ENCODE measurements at places on chromosomes 7 and 10. TPM values are rescaled to one million over a fixed set of nuclear protein-coding genes. Genes with fewer than 3 reads are reported as not detected.

Gene SCART1
- 4.5 TPM for total RNA-seq

Gene ADAM22
- total RNA-seq, result 18.6 TPM

Gene SNCG
- 20.1 TPM for total RNA-seq

Gene BAMBI
- 32.5 TPM for total RNA-seq

Gene GIMAP1
- 2.6 TPM for total RNA-seq

Gene SMURF1
- 17.8 TPM for total RNA-seq

Gene IDI2
- not detected for total RNA-seq

Gene IQCE
- total RNA-seq, result 13.5 TPM

Gene GHRHR
- not detected for total RNA-seq

Gene RNF133
- 2.6 TPM for total RNA-seq

Gene NODAL
- not detected for total RNA-seq

Gene SPRN
- 1.7 TPM for total RNA-seq

Gene LIPK
- not detected for total RNA-seq

Gene OR6V1
- not detected for total RNA-seq

Gene KMT2C
- 74.2 TPM for total RNA-seq

Gene ARL4A
- 27.9 TPM for total RNA-seq

Gene LRRC17
- 41.7 TPM for total RNA-seq

Gene CCNY
- 41.5 TPM for total RNA-seq

Gene WNT8B
- total RNA-seq, result 0.29 TPM

Gene PPP2R2D
- 56.1 TPM for total RNA-seq

Gene SLC16A9
- 15.4 TPM for total RNA-seq

Gene ASB10
- total RNA-seq, result 3.4 TPM

Gene TET1
- 16.5 TPM for total RNA-seq

Gene RPP30
- 41.2 TPM for total RNA-seq

Gene TLL2
- 0.53 TPM for total RNA-seq

Gene DNA2
- total RNA-seq, result 7.8 TPM

Gene PDZD7
- total RNA-seq, result 1.6 TPM

Gene TSPAN12
- 146 TPM for total RNA-seq

Gene DPYSL4
- 10.5 TPM for total RNA-seq

Gene FAM25C
- not detected for total RNA-seq

Gene ZDHHC16
- 22.2 TPM for total RNA-seq

Gene HOXA10
- 98.8 TPM for total RNA-seq

Gene SGPL1
- total RNA-seq, result 70.1 TPM

Gene LIPM
- total RNA-seq, result not detected

Gene SKIDA1
- total RNA-seq, result 7.5 TPM

Gene VGF
- 0.23 TPM for total RNA-seq

Gene TMEM270
- not detected for total RNA-seq

Gene SEMA3C
- 139 TPM for total RNA-seq

Data from metanephros (tissue), 2 donors.